Epithelial cell of umbilical artery (primary cell): ENCODE measurements at places on chromosomes 7 and 10. TPM values are rescaled to one million over a fixed set of nuclear protein-coding genes. Genes with fewer than 3 reads are reported as not detected.

FGFR2 gene
- 0.30 and 0.32 TPM in 2 replicates for total RNA-seq

DENND2A gene
- total RNA-seq = 0.30 TPM in 1 of 2 replicates, not detected in the other

OR13A1 gene
- total RNA-seq = not detected in 2 replicates

GJD4 gene
- total RNA-seq = not detected in 2 replicates

CLEC2L gene
- not detected in 2 replicates for total RNA-seq
